Gastrocnemius medialis (tissue), 4 donors: ENCODE measurements at places on chromosomes 11 and 22.

DNA sequence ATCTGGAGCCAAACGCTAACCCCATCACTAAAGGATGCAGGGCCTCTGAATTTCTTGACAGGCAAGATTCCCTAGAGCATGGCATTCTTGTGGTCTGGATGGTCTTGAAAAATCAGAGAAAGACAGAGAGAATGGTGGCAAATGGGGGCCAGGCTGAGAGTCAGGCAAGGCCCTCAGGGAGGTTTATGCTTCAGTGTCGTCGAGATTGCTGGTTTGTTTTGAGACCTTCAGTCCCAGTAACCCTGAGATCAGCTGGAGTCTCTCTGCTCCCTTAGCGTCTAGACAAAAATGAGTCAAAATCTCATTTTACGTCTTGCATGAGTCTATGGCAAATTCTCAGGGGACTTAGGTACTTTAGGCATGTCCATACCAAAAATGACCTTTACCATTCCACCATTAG, 539.3 kb downstream of the SOX6 start:
- H3K4me3 ChIP-seq: no peak overlapping the region
- DNase-seq: no peak
- H3K36me3 ChIP-seq: no peaks in the 10 kb centered on the region
- H3K27me3 ChIP-seq: no peaks in the 10 kb centered on the region

GRCh38 chr11:8531312-8531711, 62.7 kb downstream of the STK33 start:
- H3K27me3 ChIP-seq: no peaks in the 10 kb centered on the region
- DNase-seq: no peak
- no peak overlapping the region for H3K4me3 ChIP-seq
- no peaks in the 10 kb centered on the region for H3K36me3 ChIP-seq
- no peak overlapping the region for H3K27ac ChIP-seq

- H3K27me3 ChIP-seq: peaks cover 5% of the 10 kb centered on the region
- no peaks in the 10 kb centered on the region for H3K4me1 ChIP-seq
- no peak for DNase-seq
- H3K27ac ChIP-seq: no peak overlapping the region
Measured at GRCh38 chr22:50153056-50153755, 17.3 kb upstream of the PANX2 start.

GRCh38 chr22:37223965-37224551, 11.8 kb upstream of the SSTR3 start:
- no peak overlapping the region for H3K4me3 ChIP-seq
- H3K4me1 ChIP-seq: no peaks in the 10 kb centered on the region
- no peak for DNase-seq
- no peak overlapping the region for H3K27ac ChIP-seq
- no peaks in the 10 kb centered on the region for H3K36me3 ChIP-seq
- H3K27me3 ChIP-seq: peaks cover 23% of the 10 kb centered on the region

GRCh38 chr22:37014835-37015586, 4.2 kb downstream of the TST start:
- no peaks in the 10 kb centered on the region for H3K36me3 ChIP-seq
- H3K4me1 ChIP-seq: peaks cover 32% of the 10 kb centered on the region
- no peaks in the 10 kb centered on the region for H3K27me3 ChIP-seq
- H3K27ac ChIP-seq: no peak overlapping the region

DNA sequence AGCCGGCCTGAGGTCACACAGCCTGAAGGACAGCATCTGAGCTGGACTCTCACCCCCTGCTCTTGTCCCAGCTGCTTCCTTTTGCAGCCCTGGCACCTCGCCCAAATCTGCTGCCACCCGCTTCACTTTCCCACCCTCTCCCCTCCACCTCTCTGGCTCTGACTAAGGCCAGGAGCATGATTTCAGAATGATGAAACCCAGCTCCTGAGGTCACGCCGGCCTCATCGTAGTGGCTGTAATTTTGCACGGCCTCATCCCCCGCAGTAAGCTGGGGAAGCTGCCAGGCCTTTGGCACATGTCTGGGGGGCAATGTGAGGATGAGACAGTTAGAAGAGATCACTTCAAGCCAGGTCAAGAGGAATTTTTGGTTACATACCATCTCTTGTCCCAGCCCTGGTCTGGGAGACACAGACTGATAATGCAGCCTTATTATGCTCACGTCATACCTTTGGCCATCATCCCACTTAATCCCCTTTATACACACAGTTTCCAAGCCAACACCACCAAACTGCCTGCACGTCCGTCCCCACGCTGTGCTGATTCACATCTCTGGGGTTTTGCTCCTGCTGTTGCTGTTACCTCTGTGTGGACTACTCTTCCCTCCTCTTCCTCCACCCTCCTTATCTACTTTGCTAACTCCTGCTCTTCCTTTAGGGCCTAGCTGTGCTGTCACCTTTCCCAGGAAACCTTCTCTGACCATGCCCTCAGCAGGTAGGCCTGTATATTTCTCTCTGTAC, 58.1 kb downstream of the CHRDL2 start:
- no peak overlapping the region for H3K4me3 ChIP-seq
- no peaks in the 10 kb centered on the region for H3K27me3 ChIP-seq
- H3K36me3 ChIP-seq: no peaks in the 10 kb centered on the region
- H3K27ac ChIP-seq: peak overlapping the region; percentile 43
- peaks cover 6% of the 10 kb centered on the region for H3K4me1 ChIP-seq

GRCh38 chr11:12245091-12245490, 132.3 kb upstream of the PARVA start:
- no peaks in the 10 kb centered on the region for H3K27me3 ChIP-seq
- H3K27ac ChIP-seq: no peak overlapping the region
- no peaks in the 10 kb centered on the region for H3K36me3 ChIP-seq
- H3K4me1 ChIP-seq: peaks cover 27% of the 10 kb centered on the region
- H3K4me3 ChIP-seq: no peak overlapping the region

DNA sequence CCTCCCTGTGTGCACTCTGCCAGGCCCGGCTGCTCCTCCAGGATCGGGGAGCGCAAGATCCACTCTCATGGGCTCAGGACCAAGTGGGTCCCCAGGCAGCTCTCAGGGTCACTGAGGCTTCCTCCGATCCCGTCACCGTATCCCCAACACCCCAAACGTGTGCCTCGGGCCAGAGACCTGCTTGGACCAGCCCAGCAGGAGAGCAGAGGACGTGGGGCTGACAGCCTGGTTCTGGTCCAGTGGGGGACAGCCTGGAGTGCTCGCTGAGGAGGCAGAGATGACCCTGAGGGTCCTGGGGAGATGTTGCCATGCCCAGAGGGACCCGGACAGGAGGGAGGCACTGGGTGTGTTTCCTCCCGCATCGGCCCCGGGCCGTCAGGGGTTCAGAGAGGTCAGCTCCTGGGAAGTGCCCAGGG, 1402.6 kb downstream of the BRD1 start:
- no peaks in the 10 kb centered on the region for H3K27me3 ChIP-seq
- no peak overlapping the region for H3K27ac ChIP-seq
- no peaks in the 10 kb centered on the region for H3K36me3 ChIP-seq
- no peak for DNase-seq

DNA sequence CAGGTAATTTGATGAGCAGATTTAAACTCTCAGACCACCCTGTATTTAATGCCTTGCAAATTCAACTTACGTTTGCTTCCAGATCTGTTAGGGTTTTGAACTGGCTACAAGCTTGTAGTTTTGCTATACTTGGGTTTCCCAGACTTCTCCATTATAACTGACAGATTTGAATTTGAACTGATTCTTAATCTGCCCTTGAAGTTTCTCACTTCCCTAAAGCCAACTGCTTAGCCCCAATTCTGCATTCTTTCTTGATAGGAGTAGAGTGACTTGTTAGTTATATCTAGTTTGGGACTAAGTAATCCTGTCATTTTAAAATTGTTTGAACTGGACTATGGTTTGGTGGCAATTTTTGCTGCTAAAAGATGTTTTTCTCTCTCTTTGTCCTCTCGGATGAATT, 9.7 kb downstream of the LAYN start:
- no peaks in the 10 kb centered on the region for H3K27me3 ChIP-seq
- H3K4me3 ChIP-seq: no peak overlapping the region
- no peaks in the 10 kb centered on the region for H3K36me3 ChIP-seq
- peaks cover 14% of the 10 kb centered on the region for H3K4me1 ChIP-seq

DNA sequence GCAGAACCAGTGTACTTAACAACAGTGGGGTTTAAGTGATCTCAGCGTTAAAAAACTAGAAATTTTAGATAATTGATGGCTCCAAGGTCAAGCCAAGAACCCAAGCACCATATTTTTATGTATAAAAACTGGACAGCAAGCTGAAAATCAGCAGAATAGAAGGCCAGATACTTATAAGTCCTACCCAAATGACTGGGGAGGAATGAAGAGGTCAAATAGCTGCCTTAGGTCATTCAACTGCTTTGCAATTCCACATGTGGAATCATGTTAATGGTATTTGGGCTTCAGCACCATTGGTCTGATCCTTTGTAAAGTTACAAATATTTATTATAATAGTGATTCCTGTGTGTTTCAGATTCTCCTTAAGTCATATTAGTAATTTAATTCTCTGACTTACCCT, 108.4 kb downstream of the FAT3 start:
- no peaks in the 10 kb centered on the region for H3K4me1 ChIP-seq
- H3K4me3 ChIP-seq: no peak overlapping the region
- no peaks in the 10 kb centered on the region for H3K27me3 ChIP-seq
- H3K36me3 ChIP-seq: no peaks in the 10 kb centered on the region
- H3K27ac ChIP-seq: no peak overlapping the region

GRCh38 chr11:33980897-33981296, 70.6 kb upstream of the CAPRIN1 start:
- H3K4me1 ChIP-seq: no peaks in the 10 kb centered on the region
- H3K4me3 ChIP-seq: no peak overlapping the region
- no peaks in the 10 kb centered on the region for H3K36me3 ChIP-seq
- no peak for DNase-seq
- H3K27ac ChIP-seq: no peak overlapping the region

GRCh38 chr22:39396797-39397195, 2.8 kb upstream of the TAB1 start:
- no peak for DNase-seq
- peaks cover 17% of the 10 kb centered on the region for H3K4me1 ChIP-seq
- no peaks in the 10 kb centered on the region for H3K36me3 ChIP-seq
- no peak overlapping the region for H3K4me3 ChIP-seq
- H3K27me3 ChIP-seq: no peaks in the 10 kb centered on the region
- no peak overlapping the region for H3K27ac ChIP-seq

- H3K27ac ChIP-seq: no peak overlapping the region
- H3K4me1 ChIP-seq: no peaks in the 10 kb centered on the region
- H3K36me3 ChIP-seq: no peaks in the 10 kb centered on the region
- no peak for DNase-seq
- H3K4me3 ChIP-seq: no peak overlapping the region
Measured at GRCh38 chr11:33490842-33491370, 209.7 kb downstream of the C11orf91 start.

DNA sequence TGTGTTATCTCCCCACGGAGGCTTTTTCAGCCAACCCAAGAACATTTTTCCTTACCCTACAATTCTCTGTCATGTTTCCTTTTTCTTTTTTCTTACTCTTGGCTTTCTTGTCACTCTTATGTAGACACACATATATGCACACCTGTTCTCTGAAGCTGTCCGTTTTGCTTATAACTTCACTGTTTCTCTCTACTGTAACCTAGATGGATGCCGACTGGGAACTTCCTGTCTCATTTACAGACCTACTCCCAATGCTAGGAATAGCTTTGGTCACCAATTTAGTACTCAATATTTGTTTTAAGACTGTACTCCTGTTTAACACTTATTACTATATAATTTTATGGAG, 9.9 kb upstream of the CASP12 start:
- peaks cover 3% of the 10 kb centered on the region for H3K4me1 ChIP-seq
- no peak for DNase-seq

GRCh38 chr11:122721201-122721963, 65.9 kb downstream of the UBASH3B start:
- no peaks in the 10 kb centered on the region for H3K4me1 ChIP-seq
- H3K4me3 ChIP-seq: no peak overlapping the region
- no peak overlapping the region for H3K27ac ChIP-seq
- H3K36me3 ChIP-seq: no peaks in the 10 kb centered on the region

DNA sequence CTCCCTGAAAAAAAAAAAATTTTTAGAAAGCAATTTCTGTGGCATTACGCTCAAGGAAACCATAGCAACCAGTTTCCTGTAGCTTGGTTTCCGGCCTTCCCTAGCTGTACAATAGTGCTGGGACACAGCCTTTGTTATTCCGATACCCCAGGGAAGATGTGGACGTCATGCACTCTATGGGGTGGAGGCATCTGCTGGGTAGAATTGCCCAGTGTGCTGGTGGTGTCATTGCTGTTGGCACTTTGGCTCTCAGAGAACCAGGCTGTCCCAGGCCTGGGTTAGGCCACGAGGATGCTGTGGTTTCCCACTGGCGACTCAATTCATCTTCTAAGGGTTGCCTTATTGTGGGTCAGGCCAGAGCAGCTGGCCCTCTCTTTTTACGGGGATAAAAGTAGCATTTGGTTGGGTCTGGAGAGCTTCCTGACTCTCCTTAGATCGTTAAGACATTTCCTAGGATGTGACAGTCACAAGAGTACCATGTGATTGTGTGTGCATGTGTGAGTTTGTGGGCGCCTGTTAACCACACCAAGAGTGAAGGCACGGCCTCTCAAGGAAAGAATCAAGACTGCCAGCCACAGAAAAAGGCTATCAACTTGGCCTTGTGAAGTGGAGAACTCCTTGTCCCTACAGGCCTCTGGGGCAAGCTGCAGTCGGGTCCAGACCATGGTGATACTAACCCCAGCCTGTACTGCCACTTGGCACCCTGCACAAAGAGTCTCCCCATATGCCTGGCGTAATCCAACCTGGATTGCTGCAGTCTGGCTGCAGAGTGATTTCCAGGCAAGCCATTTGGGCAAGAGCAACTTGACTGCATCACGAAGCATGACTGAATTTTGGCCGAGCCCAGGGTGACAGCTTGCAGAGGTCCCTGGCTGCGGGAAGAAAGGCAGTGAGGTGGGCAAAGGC, 35.9 kb upstream of the NAV2 start:
- no peaks in the 10 kb centered on the region for H3K36me3 ChIP-seq
- no peaks in the 10 kb centered on the region for H3K27me3 ChIP-seq
- peak overlapping the region; percentile 57 for H3K27ac ChIP-seq
- H3K4me1 ChIP-seq: peaks cover 18% of the 10 kb centered on the region
- DNase-seq: peak; percentile 37
- H3K4me3 ChIP-seq: no peak overlapping the region

DNA sequence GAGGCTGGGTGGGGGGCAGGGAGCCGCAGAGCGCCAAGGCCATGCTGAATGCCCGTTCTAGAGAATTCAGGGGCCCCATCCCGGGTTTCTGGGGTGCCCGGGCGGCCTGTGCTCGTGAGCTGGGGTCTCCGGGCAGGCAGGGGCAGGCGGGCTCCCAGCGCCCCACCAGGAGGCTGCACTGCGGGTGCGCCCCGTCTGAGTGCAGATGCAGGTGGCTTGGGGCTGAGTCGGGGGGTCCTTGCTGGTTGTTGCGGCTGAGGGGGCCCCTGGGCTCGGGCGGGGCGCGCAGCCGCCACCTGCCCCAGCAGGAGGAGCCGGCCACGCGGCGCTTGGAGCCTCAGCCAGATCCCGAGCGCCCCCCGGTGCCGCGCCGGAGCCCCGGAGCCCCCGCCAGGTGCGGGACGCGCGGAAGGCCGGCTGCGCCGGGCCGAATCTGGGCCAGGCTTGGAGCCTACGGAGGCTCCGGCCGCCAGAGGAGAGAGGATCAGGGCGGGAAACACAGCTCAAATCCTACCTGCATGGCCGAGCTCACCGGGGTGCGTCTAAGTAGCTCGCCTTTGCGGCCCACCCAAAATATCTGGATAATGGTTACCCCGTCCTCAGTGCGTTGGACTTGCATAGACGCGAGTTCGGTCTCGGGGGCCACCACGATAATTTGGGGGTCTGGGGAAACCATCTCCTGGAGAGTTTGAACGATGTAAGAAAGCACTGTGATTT, 590 bp upstream of the IGF2 start:
- peaks cover 7% of the 10 kb centered on the region for H3K4me1 ChIP-seq
- H3K36me3 ChIP-seq: no peaks in the 10 kb centered on the region
- H3K27ac ChIP-seq: no peak overlapping the region
- H3K27me3 ChIP-seq: peaks cover 55% of the 10 kb centered on the region

- H3K36me3 ChIP-seq: peaks cover 65% of the 10 kb centered on the region
- H3K4me1 ChIP-seq: peaks cover 50% of the 10 kb centered on the region
- H3K27ac ChIP-seq: peak overlapping the region; percentile 96
- H3K4me3 ChIP-seq: no peak overlapping the region
- DNase-seq: peak; percentile 76
Measured at GRCh38 chr22:39316440-39317083, 2.9 kb downstream of the RPL3 start.
